ENCODE measurements at places on chromosomes 11 and 22.

DNA sequence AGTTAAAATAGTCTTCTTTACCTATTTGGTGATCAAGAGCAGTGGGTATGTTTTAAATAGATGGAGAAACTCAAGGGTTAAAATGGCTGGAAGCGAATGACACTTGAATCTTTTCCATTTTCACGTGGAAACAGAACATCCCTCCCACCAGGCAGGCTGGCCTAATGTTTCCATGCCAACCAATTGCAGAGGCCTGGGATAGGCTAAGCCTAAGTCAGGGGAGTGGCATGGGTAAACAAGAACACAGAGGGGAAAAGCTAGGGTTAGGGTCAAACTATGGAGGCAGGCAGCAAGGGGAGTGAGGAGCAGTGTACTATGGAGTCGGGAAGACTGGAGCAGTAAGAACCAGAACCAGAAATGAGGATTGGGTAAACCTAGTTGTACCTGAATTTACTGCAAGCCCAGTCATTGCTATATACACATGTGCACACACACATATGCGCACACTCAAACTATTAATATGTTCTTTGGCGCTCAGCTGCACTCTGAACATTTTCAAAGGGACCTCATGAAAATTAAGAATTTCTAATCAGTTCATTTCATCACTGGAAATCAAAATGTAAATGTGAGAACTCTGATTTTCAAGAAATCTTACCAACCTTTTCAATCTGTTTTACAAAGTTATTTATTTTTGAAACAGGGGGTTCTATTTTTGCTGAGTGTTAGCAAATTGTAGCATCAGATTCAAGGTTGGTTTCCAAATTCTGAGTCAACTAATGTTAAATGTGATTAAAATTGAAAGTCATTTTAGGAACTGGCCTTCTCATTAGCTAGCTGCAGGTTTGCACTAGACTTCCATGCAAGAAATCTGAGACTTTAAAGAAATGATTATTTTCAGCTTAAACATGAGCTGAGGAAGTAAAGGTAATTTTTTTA lies 327.0 kb upstream of the CCDC90B start:
- DNase-seq = no peak

DNA sequence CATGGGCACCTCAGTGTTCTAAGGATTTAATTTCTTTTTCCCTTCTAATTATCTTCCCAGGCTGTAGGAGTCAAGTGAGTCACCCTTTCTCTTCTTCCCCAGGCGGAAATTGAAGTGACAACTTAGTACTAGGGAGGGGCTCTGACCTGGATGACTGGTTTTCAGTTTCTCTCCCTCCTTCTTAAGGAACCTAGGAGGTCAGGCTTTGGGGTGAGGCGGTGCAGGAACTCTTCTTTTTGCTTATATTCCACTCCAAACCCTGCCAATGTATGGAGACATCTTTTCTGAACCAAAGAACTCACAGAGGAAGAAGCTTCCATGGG lies 12.6 kb downstream of the ZDHHC5 start:
- no peak for DNase-seq

GRCh38 chr22:27163162-27164137 lies 506.1 kb downstream of the MIAT start:
- no peak for DNase-seq

- DNase-seq = no peak
Observed at GRCh38 chr22:22244316-22245250, at the start of gene VPREB1. VPREB1 (plus strand) TSS chr22:22244786; CDS start chr22:22244814, 28 bp downstream.

DNA sequence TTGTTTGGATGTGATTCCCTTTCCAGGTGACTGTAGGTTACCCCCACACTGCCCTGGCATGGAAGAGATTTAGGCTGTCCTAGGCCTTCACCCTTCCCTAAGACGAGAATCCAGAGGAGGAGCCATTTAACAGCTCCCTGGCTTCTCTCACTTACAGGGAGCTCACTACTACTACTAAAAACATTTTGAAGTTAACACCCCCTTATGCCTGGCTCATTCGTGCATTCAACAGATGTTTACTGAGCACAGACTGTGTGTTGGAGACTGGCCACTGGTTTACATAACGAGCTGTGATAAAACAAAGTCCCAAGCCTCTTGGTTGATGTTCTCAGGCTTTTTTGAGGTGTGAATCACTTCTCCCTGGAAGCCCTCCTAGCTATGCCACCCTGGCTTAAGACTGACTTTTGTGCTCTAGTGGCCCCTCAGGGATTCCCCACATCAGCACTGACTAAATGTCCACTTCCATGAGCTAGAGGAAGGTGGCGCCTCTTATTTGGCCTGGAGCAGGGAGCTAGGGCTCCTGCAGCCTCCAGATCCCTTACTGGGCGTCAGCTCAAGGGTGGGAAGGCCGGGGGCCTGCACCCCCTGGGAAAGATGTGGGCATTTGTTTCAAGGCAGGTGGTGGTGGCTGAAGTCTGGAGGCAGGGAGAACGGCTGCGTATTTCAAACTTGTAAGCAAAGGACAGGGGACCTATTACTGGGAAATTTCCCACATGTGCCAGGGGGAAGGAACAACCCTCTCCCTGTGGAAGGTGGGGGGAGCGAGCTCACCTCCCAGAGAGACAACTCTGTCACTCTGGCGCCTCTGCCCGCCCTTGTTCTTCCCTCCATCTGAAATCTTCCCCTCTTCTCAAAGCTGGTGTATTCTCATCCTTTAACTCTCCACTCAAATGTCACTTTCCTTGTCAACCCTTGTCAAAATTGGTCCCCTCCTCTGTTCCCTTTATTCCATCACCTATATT lies 19.4 kb upstream of the MALAT1 start:
- no peak for DNase-seq

DNA sequence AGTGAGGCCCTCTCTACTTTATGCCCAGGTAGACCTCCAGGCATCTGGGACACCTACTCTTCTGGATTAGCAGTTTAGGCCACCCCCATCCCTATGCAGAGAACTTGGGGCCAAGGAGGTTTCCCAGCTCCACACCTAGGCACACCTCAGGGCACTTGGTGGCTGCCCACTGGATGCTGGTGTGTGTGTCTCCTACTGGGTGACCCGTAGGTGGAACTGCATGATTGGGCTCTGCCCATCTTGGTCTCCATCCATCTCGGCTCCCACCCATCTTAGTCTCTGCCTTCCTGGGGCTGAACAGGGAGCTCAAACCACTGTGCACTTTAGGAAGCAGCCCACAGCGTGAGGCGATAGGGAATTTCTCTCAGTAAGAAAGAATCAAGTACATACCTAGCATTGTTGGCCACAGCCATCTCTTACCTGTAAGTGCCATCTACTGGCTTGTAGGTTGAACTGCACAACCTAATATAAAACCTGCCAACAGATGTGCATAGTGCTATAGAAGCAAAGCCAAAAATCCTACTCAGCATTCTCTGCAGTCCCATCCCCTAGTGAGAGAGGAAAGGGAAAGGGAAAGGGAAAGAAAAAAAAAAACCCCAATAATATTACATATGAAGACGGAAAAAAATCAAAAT lies 61.6 kb upstream of the PTPN5 start:
- DNase-seq = no peak

- no peak for DNase-seq
Observed at GRCh38 chr11:22543261-22543660, 82.4 kb downstream of the FANCF start.

- DNase-seq = no peak
Observed at GRCh38 chr11:74338963-74339362, 27.5 kb upstream of the P4HA3 start.

GRCh38 chr11:130452940-130453339 lies 4.5 kb downstream of the ADAMTS15 start:
- DNase-seq = no peak

- no peak for DNase-seq
Observed at GRCh38 chr11:27174672-27175210, 134.1 kb downstream of the BBOX1 start.

- DNase-seq = no peak
Observed at GRCh38 chr11:70399681-70400112, 1.4 kb downstream of the CTTN start.

DNA sequence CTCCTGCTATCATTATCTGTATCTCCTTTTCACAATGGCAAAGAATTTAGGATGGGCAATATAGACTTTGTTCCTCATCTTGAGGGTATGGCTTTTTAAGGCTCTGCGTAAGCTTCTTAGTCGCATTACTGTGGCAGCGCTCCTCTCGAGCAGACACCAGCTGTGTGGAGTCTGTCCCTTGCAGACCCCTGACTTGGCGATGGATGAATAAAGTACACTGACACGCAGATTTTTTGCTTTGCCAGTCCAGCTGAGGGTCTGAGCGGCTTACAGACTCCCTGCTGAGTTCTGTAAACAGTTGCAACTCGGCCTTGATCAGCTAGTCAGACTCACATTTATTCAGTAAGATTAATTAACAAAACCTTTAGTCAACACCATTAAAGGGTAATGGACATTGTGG lies 390.0 kb upstream of the CNTN5 start:
- DNase-seq = no peak

- no peak for DNase-seq
Observed at GRCh38 chr11:35664977-35665441, 2.4 kb downstream of the TRIM44 start.

- DNase-seq = no peak
Observed at GRCh38 chr22:46070215-46070802, 80.0 kb upstream of the PPARA start.

- DNase-seq = no peak
Observed at GRCh38 chr11:91435694-91436395, 788.8 kb upstream of the FAT3 start.

DNA sequence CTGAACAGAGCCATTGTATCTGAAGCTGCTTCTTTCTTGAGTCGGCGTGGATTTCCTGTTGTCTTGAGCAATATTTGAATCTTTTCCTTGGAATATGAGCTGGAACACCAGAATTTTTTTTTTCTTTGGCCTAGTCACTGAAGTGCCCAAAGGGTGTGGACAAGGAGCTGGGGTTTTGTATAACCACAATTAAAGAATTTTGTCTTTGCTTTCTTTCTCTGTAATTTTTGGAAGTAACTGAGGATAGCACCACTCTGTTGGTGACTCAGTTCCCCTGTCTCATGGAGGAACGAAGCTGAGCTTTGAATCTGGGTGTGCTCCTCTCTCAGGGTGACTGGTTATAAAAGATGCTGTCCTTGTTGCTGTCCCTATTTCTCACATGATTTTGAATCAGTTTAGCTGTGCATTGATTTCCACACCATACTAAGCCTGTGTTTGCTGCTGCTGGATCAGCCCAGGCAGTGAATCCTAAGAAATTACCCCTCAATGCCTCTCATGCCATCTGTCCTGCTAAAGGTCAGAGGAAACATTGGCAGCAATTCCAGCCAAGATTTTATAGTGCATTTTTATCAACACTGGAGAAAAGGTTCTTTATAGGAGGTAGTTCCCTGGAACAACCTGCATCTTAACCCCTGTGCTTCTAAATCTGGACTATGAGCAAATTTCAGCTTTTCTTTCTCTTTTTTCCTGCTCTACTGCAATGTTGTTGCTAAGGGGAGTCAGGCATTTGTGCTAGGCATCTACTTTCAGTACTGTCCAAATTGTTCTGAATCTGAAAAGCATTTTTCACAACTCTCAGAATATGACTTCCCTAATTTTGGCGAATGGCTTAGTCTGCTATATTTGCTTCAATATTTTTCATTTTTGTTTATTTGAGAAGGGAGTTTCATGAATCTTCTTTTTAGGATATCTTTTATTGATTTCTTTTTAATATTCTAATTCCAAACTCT lies 540.8 kb downstream of the SOX6 start:
- no peak for DNase-seq

- DNase-seq = no peak
Observed at GRCh38 chr11:126385991-126386728, 30.7 kb downstream of the ST3GAL4 start.

GRCh38 chr11:16917941-16918340 lies 96.3 kb downstream of the PLEKHA7 start:
- DNase-seq = no peak
